Cerebellum (tissue), 4 donors: ENCODE measurements at places on chromosomes 5 and 9. TPM values are rescaled to one million over a fixed set of nuclear protein-coding genes. Genes with fewer than 3 reads are reported as not detected.

- no peak for DNase-seq
These were observed 58.5 kb upstream of the TSLP start for GRCh38 chr5:111013011-111013410.

DNA sequence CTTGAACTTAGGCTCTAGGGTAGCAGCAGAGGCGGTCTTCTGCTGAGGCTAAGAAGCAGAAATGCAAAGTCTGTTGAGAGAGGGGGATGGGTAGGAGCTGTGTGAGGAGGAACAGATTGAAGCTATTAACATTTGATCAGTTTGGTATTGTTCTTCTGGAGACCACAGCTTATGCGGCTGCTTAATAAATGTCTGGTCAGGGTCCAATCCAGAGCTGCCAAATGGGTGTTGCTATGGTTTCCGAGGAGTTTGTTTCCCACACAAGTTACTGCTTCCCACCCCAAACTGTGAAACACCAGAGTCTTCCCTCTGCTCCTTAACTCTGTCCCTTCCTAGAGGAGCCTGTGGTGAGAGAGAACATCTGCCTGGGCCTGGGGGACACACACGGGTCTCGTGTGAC, 142.2 kb upstream of the KLF4 start:
- no peak for DNase-seq

GRCh38 chr9:73565833-73566465, 414.3 kb downstream of the ANXA1 start:
- DNase-seq = no peak

DNA sequence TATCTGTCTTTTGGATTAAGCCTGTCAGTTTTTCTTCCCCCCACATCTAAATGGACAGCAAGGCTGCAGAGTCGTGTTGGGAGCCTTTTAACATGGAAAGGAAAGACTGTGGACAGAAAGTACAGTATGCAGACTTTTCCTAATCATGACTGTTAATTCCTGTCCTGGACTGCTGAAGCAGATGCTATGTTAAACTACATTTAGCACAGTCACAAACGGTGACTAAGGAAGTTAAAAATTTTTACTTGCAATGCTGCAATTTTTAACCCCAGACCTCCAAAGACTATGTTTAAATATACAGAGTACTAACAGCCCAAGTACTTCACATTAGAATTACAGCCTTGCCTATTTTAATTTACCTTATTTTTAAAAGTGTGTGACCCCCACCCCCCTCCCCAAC, 51.8 kb downstream of the ELAVL2 start:
- DNase-seq = no peak

Gene SERF1B
- total RNA-seq = 66.8 TPM

GRCh38 chr9:121748074-121748473, 96.6 kb downstream of the DAB2IP start:
- no peak for DNase-seq

Gene SLC12A7
- total RNA-seq = 10.1 TPM

Gene SLIT3
- 7.3 TPM for total RNA-seq

- DNase-seq = no peak
These were observed 95.5 kb downstream of the ZCCHC7 start for GRCh38 chr9:37215830-37216229.

Gene OLFML2A
- total RNA-seq = 5.4 TPM
